ENCODE measurements at places on chromosomes 5 and 9.

- DNase-seq: no peak
Measured at GRCh38 chr5:10339058-10339811, 14.3 kb upstream of the MARCHF6 start.

GRCh38 chr5:170021506-170021905 is 41.2 kb upstream of the INSYN2B start:
- DNase-seq: no peak

DNA sequence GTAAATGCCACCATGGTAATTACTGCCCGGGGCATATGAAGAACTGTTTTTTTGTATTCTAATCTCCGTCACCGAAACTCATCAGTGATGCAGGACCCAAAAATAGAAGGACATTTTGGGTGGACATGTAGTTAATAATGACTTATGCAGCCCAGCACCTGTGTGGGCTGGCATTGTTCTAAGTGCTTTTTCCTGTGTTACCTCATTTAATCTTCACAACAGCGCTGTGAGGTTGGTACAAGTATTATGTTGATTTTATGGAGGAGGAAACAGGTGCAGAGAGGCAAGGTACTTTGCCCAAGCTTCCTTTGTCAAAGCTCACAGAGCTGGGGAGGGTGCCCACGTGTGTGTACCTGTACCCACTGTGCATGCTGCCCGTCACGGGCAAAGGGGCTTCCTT is 58.4 kb downstream of the DAPK1 start:
- DNase-seq: no peak

GRCh38 chr9:93531374-93531773 is 45.0 kb upstream of the PHF2 start:
- DNase-seq: no peak

DNA sequence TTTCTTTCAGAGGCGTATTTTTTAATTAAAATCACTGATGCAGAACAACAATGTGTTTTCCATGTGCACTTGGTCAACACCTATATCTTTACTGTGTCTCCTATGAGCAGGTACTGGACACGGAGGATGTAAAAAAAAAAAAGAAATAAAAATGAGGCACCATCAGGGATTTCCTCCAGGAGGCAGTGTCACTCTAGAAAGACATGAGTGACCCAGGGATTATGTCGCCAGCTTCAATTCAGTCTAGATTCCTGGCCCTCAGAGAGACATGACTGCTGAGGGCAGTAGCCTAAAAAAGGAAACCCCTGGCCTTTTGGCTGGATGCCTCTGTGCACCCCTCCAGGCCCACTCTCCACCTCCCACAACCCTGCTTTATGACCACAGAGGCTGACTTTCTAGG is 18.3 kb upstream of the IL33 start:
- no peak for DNase-seq

- DNase-seq: peak; percentile 23
Measured at GRCh38 chr9:117073539-117074341, 341.1 kb downstream of the ASTN2 start.

GRCh38 chr9:134644725-134645606 is 3.4 kb downstream of the COL5A1 start:
- DNase-seq: peak; percentile 99

- no peak for DNase-seq
Measured at GRCh38 chr9:13555516-13555915, 276.0 kb upstream of the MPDZ start.

DNA sequence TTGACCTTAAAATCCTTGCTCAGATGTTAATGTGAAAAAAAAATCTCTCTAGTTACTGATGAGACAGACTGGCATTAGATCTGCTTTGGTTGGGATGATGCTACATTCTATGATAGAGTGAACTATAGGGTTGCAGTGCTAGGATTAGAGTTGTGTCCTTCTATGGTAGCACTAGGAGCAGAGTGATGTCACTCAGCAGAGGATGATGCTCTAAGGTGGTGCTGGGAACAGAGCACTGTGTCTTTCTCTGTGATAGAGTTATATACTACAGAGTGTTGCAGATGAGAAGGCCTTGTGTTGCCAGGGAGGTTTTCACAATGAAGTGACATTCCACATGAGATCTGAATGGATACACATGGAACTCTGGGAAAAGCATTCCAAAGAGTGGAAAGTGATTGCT is 462.3 kb downstream of the CDH12 start:
- no peak for DNase-seq

Measured in EL (cell line).